ENCODE measurements at places on chromosomes 1 and 21. TPM values are rescaled to one million over a fixed set of nuclear protein-coding genes. Genes with fewer than 3 reads are reported as not detected.

DNA sequence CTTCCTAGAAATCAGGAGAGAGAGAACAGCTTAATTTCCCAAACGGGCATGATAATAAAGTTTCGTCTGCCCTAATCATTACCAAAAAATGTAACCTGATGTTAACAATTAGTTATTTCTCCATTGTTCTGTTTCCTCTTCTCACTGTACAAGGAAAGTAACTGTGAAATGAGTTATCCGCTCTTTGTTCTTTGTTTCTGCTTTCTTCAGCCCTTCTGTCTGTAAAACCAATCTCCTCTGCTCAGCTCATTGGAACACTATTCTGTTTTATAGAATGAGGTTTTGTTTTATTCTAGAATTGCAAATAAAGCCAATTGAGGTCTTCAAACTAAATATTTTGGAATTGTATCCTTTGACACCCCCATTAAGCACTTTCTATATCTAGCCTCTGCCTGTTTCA is 8.8 kb upstream of the THEM4 start:
- DNase-seq = no peak

DNA sequence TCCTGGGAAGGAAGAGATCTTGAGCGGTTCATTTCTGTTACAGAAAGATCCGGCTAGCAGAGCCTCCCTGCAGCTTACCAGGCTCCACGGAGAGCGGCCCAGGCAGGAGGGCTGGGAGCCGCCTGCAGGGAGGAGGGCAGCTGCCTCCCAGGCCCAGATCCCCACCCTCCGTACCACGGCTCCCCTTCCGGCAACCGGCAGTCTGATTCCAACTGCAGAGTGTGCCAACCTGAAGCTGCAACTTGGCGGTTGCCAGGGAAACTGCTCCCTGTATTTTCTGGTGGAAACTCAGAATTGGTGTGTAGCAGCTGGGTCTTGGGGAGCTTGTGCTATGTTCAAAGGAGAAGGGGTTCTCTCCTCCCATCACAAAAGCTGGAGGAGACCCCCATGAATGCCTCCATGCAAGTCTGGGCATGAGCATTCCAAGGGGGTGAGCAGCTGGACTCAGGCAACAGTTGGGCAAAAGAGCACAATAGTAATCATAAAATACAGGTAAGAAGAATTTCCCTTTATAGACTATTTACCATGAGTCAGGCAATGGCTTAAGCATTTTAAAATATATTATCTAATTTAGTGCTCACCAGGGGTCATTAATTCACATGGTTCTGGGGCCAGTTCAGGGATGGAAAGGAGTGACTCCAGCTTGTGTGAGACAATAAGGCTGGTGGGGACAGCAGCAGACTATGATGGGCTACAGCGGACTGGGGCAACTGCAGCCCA is 46.1 kb upstream of the KAZN start:
- DNase-seq = no peak

- peak; percentile 39 for DNase-seq
These were observed 63.2 kb downstream of the IER5 start for GRCh38 chr1:181151378-181152326.

RIPPLY3 gene
- not detected for total RNA-seq

Measured in SJSA1 (cell line).